CD4-positive, alpha-beta T cell treated with Interleukin-12 subunit alpha and Interleukin-12 subunit beta, for 1 hour (primary cell): ENCODE measurements at places on chromosomes 6 and 20.

DNA sequence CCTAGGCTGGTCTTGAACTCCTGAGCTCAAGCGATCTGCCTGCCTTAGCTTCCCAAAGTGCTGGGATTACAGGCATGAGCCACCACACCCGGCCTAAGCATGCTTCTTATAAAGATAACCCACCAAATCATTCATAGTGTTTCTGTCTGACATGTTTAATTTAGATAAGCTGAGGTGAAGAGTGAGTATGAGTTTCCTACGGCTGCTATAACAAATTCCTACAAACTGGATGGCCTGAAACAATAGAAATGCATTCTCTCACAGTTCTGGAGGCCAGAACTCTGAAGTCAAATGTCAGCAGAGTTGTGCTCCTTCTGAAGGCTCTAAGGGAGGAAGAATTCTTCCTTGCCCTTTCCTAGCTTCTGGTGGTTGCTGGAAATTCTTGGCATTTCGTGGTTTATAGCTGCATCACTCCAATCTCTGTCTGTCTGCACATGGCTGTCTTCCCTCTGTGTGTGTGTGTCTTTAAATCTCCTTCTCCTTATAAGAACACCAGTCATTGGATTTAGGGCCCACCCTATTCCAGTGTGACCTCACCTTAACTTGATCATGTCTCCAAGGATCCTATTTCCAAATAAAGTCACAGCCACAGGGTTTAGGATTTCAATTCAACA, 29.9 kb downstream of the MAPK13 start:
- no peak for DNase-seq

- DNase-seq, result no peak
These were observed 262.4 kb upstream of the SUPT3H start for GRCh38 chr6:45640081-45640491.

DNA sequence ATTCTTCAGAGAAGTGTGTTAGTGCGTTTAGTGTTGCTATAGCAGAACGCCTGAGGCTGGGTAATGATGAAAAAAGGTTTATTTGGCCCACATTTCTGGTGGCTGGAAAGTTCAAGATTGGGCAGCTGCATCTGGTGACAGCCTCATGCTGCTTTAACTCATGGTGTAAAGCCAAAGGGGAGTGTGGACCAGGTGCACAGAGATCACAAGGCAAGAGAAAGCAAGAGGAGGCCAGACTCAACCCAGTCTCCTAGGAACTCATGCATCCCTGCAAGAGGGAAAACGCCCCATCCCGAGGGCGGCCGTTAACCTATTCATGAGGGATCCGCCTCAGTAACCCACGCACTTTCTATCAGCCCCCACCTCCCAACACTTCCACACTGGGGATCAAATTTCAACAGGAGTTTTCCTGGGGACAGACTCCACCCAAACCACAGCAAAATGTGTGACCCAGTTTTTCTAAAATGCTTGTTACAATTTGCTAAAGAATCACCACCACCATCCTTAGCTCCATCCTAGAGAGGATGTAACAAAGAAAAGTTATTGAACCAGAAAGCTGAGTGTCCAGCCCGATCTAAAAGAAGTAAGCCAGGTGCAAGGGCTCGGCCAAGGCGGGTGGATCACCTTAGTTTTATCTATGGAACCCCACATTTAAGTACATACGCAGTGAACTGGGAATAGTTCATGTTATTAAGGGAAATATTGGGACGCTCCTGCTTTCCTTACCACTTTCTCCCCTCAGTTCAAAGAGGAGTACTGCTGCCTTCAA, 164.8 kb downstream of the QKI start:
- no peak for DNase-seq

GRCh38 chr6:136607932-136608772, 57.9 kb upstream of the MAP7 start:
- peak; percentile 81 for DNase-seq

GRCh38 chr6:151699719-151700118, 107.8 kb upstream of the ESR1 start:
- DNase-seq, result no peak

DNA sequence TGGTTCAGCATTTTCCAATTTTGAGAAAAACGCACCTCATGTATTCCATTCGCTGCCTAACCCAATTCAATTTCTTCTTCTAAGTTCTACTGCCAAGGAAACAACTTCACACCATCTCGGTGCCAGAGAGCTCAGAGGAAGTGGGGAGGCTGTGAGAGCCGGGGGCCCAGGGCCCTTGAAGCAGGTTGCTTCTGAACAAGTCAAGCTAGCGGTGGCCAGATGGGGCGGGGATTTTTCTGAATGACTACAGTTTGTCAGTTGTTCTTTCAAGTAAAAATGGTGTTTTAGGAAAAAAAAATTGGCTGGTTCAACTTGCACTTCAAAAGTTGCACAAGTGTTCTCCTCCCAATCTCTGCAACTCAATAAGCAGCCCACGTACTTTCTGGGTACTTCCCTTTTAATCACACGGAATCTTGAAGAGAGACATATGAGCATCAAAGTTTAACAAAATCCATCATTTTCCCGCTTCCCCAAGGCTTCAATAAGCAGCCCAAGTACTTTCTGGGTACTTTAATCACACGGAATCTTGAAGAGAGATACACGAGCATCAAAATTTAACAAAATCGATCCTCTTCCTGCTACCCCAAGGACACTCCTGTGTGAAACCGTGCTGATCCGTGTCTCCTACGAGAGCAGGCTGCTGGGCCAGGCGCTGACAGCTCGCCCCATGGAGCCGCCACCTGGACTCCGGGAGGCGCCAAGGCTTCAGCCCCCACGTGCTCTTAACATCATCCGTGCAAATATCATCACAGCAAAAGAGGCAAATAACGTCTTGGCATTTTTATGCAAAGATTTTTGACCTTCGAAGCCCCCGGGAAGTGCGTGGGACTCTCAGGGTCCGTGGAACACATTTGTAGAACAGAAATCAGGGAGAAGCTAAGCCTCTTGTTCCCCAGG, 186.7 kb upstream of the PDE10A start:
- no peak for DNase-seq

DNA sequence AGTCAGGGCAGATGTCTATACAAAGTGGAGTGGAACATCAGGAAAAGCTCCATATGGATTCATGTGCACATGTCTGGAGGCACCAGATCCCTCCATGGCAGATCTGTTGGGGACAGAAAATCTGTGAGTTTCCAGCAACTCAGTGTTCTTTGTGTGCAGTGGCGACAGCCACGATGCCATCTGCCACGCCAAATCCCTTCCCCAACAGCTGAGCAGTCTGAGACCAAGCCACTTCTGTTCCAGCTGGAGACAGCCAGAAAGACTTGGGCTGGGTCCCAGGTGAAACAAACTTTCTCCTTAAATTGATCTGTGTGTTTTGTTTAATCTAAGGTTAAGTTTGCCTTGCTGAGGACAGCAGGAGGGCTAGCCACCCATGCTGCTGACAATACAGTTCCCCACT, 22.9 kb downstream of the FKBP1A start:
- no peak for DNase-seq

- no peak for DNase-seq
These were observed 111.8 kb downstream of the MCHR2 start for GRCh38 chr6:99882128-99882702.

DNA sequence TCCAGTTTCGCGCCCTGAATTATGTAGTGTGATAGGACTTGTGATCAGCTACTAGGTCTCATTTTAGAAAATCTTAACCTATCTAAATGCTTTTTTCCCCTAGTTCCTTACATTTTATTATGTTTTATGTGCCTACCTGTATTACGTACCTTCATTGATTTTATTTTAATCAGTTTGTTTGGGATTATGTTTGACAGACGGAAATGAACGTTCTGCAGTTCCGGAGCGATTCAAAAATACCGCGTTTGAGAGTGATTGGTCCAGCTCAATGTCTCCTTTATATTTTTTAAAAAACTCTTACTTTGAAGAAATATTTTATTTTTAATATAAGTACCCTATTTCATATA, 114.3 kb upstream of the BTN3A2 start:
- peak; percentile 67 for DNase-seq

GRCh38 chr20:18466574-18466893, 296 bp downstream of the DZANK1 start:
- DNase-seq, result peak; percentile 0

DNA sequence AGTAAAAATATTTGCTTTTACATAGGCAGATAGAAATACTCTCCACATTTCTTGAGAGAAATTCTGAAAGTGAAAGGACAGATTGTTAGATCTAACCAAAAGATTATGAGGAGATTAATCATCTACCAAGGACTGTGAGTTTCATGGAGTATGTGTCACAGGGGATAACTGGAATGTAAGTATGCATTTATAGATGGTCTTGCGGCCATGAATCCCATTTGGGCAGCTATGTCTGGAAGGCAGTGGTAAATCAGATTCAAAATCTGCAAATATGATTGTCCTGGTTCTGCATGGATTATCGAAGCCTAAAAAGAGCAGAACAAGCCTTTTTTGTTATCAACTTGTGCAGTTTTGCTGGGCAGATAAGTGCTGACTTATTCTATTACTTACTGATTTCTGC, 293.8 kb downstream of the RFPL4B start:
- DNase-seq, result no peak

DNA sequence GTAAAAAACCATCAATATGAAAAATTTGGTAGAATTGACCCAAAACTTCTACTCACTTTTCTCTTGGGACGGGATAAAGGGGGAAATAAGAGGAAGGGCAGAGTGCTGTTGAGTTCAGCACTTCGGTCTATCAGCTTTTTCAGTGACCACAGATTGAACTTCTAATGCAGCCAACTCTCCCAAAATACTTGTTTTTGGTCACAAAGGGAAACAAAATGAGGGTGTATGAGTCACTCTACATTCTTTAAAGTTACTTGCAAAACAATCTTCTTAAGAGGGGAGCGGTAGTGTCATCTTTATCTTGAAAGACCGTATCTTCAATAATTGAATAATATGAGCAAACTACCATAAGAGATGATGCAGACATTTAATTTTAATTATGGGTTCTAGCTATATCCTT, 661.3 kb downstream of the CD109 start:
- no peak for DNase-seq
